ENCODE measurements at places on chromosomes 13 and 19.

- peak; percentile 52 for DNase-seq
Measured at GRCh38 chr13:20997301-20998161, 63.9 kb downstream of the LATS2 start.

DNA sequence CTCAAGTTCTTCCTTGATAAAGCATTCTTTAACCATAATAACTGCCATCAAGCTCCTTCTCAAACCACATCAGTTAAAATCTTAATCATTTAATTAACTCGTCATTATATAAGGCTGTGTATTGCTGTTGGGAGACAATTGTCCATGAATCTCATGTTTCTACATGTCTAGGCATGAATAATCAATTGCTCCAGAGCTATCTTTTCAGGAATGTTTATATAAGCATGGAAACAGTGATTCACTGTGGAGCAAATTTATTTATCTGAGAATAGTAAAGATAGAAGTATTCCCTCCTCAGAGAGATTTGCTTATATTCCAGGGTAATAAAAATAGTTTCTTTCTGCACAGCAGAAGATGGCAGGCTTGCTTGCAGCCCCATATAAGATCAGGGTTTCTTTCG, 71.1 kb downstream of the CBY2 start:
- DNase-seq = no peak

- peak; percentile 72 for DNase-seq
Measured at GRCh38 chr13:113848431-113849260, 15.2 kb downstream of the GAS6 start.

GRCh38 chr13:90979059-90979458, 368.4 kb upstream of the MIR17HG start:
- no peak for DNase-seq

GRCh38 chr19:16293118-16294091, 31.2 kb upstream of the KLF2 start:
- no peak for DNase-seq

DNA sequence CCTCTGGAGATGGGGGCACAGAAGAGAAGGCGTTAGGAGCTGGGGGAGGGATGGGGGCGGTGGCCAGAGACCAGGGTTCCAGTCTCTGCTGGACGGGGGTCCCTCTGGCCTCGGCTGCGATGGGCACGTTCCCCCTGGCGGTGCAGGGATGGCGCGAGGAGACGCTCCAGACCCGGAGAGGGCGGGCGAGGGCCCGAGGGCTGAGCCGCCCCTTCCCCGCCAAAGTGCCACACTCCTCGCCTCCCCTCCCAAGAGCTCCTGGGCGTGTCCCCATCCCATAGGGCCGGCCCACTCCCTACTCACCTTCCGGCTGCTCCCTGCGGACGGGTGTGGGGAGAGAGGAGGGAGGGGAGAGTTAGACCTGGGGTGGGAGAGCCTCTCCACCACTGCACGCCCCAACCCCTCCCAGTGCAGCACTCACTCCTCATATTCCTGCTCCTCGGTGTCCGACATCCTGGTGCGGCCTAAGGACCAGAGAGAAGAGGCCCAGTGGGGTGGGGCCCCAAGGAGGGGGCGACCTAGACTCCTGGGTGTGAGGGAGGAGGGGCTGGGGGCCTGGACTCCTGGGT, 2.2 kb downstream of the TNNT1 start:
- DNase-seq = peak; percentile 98

- no peak for DNase-seq
Measured at GRCh38 chr13:111854403-111854802, 212.5 kb upstream of the SOX1 start.

GRCh38 chr19:46587861-46588260, 13.3 kb upstream of the CALM3 start:
- DNase-seq = no peak

DNA sequence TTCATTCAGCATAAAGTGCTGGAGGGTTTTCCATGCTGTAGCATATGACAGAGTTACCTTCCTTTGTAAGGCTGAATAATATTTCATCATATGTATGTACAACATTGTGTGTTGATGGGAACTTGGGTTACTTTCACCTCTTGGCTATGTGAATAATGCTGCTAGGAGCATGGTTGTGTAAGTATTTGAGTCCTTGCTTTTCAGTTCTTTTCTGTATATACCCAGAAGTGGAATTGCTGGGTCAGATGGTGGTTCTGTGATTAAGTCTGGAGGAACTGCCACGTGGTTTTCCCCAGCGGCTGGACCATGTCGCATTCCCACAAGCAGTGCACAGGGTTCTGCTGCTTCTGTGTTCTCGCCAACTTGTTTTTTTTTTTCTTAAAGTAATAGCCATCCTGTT, 101.2 kb upstream of the TEX29 start:
- no peak for DNase-seq

- no peak for DNase-seq
Measured at GRCh38 chr13:43626994-43627393, 159.8 kb downstream of the ENOX1 start.

GRCh38 chr19:38264486-38265212, at the start of gene SPINT2:
Gene SPINT2, plus strand, starts transcription at chr19:38264573. Its CDS starts 320 bp downstream, at chr19:38264893.
- peak; percentile 96 for DNase-seq

DNA sequence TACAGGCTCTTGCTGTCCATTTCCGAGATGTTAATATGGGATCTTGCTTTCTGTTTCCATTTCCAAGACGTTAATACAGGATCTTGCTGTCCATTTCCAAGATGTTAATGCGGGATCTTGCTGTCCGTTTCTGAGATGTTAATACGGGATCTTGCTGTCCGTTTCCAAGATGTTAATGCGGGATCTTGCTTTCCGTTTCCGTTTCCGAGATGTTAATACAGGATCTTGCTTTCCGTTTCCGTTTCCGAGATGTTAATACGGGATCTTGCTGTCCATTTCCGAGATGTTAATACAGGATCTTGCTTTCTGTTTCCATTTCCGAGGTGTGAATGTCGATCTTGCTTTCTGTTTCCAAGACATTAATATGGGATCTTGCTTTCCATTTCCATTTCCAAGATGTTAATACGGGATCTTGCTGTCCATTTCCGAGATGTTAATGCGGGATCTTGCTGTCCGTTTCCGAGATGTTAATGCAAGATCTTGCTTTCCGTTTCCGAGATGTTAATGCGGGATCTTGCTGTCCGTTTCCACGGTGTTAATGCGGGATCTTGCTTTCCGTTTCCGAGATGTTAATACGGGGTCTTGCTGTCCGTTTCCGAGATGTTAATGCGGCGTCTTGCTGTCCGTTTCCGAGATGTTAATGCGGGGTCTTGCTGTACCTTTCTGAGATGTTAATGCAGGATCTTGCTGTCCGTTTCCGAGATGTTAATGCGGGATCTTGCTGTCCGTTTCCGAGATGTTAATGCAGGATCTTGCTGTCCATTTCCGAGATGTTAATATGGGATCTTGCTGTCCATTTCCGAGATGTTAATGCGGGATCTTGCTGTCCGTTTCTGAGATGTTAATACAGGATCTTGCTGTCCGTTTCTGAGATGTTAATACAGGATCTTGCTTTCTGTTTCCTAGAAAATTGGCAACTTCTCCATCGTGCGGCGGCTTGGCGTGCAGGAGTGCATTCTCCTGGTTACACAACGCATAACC, 38.3 kb downstream of the PEX11G start:
- DNase-seq = no peak

GRCh38 chr19:7748756-7749155, 1.4 kb upstream of the CD209 start:
- peak; percentile 85 for DNase-seq

- DNase-seq = no peak
Measured at GRCh38 chr19:37572203-37572602, 22.4 kb downstream of the ZNF571 start.

DNA sequence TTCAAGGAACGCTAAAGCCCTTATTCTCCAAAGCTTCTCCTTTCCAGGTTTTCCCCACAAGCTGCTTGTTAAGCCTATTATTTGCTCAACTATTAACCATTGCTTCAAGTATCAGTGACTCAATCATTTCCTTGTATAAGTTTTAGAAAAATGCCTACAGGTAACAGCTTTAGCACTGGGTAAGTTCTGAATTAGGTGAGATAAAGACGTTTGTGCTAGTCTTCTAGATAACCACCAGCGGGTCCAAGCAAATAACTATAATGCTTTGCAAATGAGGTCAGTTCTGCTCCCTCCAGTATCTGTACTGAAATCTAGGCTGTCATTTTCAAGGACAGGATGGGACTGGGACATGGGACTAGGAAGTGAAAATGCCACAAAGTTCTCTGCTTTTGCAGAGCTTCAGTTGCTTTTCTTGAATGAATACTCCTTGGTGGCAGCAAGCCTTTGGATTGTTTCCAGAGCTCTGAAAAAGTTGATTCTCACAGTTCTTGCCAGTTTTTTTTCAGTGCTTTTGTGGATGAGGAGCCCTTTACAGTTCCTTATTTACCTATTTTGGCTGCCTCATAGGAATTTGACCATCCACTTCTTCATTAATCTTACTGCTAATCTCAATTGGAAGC, 1487.7 kb downstream of the EFNB2 start:
- no peak for DNase-seq

- DNase-seq = peak; percentile 89
Measured at GRCh38 chr19:50858886-50859285, 4.2 kb downstream of the KLK3 start.

- DNase-seq = no peak
Measured at GRCh38 chr19:6577476-6578125, 13.3 kb downstream of the CD70 start.

DNA sequence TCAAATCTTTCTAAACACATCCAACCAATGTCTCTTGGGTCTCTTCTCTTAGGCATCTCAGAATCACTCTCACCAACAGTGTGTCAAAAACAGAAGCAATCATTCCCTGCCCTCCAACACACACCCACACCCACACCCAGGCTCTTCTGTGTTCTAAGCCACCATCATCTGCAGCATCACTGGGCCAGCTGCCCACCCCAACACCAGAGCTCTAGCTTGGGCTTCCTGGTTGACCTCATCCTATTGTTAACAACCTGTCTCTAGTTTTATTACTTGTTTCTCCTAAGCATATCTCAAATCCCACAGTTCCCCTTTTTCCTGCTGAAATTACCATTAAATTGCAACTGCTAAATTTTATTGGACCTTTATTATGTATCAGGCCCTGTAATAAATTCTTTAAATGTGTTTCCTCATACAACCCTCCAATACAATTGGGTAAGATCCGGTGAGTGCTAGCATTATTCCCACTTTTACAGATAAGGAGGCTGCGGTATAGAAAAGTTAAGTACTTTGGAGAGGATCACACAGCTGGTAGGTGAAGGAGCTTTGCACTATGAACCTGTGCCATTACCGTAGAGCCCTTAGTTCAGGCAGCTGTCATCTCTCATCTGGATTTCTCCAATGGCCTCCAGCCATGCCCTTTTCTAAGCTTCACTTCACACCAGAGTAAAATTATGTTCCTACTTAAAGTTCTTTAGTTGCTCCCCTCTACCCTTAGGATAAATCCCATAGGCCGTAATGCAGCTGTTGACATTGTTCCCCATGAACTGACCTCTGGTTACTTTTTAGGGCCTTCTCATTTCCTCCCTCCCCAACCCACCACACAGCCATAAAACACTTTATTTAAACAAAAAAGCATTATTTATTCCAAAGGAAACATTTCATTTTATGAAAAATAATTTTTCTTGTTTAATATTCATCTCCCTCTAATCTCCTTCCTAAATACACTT, 227.7 kb downstream of the B3GLCT start:
- DNase-seq = no peak

- no peak for DNase-seq
Measured at GRCh38 chr13:41398494-41399170, 58.7 kb upstream of the RGCC start.

DNA sequence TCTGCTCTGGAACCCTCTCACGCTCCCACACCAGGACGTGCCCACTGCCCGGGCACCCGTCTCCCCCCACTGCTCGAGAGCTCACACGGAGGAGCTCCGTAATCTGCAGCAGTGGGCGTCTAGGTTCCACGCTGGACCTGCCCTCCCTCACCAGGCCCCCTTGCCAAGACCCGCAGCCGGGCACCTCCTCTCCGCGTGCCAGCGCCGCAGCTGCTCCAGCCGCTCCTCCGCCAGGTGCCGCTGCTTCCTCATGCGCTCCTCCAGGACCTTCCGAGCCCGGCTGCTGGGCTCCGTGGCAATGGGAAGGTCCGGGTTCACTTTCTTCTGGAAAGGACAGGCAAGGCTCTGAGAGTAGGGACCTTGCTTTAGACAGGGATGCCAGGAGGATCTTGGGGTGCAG, 35.0 kb upstream of the MATK start:
- DNase-seq = peak; percentile 72

GRCh38 chr19:46946611-46947238, 72.9 kb upstream of the NPAS1 start:
- no peak for DNase-seq

GRCh38 chr19:31943778-31944177, 401.6 kb upstream of the ZNF507 start:
- no peak for DNase-seq

GRCh38 chr13:44132710-44133109, 240.9 kb upstream of the SERP2 start:
- no peak for DNase-seq

DNA sequence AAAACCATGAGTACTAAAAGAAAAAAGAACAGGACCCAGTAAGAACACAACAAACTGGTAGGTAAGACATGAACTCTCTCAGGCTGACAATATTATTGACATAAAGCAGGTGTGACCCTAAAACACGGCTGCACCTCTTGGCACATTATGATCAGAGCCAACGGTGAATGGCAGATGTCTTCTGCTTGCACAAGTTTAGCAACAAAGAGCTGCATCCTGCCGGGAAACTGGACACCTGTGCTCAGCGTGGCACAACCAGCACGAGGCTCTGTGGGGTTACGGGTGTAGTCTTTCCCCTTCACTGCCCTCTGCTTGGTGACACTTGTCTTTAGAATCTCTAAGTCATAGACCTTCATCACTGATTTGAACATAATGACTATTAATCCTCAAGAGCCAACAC, 97.9 kb downstream of the DOCK9 start:
- no peak for DNase-seq

DNA sequence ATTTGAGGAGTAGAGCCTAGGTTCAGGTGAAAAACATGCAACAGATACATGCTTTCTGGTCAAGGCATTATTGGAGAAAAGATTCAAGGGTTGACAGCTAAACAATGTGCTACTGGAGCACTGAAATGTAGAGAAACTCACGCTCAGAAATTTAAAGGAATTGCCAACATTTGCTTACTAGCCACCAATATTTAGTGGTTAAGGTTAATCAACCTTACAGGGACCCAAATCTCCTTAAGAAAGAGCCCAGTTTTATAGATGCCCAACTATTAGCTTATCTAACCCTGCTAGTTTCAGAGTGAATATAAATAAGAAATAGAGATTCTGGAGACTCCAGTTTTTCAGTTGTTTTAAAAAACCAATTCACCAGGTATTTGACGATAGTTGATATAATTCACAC, 203.6 kb downstream of the DACH1 start:
- DNase-seq = no peak

DNA sequence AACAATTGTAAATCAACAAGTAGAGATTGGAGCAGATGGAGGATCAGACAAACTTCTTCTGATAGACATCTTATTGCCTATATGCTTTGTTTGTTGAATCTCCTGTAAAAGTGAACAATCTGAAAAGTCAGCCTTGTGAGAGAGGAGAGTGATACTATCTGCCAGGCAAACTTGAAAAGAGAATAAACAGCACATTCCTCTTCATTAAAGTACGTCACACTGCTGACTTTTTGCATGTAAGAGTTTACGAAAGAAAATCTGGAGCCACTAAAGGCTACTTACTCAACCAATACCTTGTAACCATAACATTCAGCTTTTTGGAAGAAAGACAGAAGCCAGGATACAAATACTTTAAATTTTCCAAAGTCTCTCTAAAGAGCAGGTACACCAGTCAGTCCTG, 42.5 kb downstream of the EDNRB start:
- no peak for DNase-seq

All from H7 (cell line).